ENCODE measurements at places on chromosomes 11 and 22.

- no peak for DNase-seq
Observed at GRCh38 chr11:28472904-28473303, 364.7 kb downstream of the METTL15 start.

DNA sequence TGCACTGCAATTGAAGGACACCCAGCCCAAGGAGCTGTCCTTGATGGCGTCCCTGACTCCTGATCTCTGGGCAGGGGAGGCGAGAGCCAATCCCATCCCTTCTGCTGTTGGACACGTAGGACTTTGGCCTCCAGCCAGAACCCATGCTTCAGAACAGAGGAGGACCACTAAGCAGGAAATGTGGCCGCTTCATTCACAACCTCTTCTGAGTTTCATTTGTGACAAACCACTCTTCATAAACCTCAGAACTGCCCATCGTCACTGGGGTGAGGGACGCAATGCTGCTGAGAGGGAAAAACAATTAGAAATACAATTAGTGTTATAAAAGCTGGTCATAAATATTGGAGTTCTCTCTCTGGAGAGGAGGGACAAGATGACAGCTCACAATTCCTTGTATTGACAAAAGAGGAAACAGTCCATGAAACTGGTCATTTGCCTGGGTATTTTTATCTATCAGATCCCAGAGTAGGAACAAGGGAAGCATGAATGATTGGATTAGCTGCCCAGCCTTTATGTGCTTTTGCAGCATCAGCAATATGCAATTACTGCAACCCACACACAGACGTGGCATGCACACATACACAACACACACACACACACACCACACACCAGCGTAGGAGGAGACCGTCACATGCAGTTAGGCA lies 216.5 kb upstream of the CADM1 start:
- DNase-seq = no peak

DNA sequence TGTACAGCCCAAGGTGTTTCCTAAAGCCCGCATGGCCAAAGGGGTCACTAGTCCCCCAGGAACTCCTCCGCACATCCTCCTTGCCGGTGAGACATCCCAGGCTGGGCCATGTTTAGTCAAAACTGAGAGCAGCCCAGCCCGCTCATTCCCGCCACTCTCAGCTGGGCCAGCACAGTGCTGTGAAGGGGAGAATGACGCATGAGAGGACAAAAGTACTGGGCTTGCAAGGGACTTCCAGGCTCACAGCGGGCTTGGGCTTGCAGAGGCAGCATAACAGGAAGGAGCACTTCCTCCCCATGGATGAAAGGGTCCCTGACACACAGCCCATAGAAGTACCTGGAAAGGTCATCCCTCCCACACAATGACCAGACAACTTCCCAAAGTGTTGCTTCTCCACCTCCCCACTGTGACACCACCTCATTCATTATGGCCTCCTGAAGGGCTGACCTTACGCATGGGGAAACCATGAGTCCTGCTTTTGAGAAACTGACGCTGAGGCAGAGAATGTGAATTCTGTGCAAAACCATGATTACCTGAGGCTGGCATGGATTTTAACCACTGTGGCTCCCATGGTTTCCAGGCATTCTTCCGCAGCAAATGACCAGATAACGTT lies 19.1 kb downstream of the ETS1 start:
- DNase-seq = no peak

DNA sequence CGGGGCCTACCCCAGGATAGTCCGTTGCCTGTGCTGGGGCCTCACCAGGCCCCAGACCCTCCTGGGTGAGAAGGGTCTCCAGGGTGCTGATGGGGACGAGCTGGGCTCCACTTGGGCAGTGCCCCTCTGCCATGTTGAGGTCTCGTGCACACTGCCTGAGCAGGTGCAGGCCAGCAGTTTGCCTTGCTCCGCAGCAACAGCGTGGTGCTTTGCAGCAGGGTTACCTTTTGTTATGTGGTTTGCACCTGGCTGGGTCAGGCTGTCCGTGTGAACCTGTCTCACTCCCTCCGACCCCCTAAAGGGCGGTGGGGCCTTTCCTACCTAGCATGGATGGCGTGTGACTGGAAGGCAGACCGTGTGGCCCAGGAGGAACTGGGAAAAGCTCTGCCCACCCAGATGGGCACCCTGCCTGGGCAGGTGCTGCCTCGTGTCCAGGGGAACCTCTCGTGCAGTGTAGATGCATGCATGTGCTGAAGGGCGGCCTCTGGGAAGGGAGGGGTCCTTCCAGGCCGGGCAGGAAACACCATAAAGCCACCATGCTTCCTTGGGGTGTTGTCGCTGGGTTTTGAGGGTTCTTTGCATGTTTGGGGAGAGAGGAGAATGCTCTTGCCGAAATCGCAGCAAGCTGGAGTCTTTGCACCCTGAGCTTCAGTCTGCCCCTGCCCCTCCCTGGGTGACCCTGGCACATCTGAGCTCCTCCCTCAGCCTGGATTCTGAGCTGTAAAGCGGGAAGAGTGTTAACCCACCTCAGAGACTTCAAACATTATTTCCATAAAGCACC lies 75.4 kb upstream of the PPARA start:
- DNase-seq = no peak

GRCh38 chr11:8937159-8937558 lies 4.4 kb upstream of the C11orf16 start:
- no peak for DNase-seq

DNA sequence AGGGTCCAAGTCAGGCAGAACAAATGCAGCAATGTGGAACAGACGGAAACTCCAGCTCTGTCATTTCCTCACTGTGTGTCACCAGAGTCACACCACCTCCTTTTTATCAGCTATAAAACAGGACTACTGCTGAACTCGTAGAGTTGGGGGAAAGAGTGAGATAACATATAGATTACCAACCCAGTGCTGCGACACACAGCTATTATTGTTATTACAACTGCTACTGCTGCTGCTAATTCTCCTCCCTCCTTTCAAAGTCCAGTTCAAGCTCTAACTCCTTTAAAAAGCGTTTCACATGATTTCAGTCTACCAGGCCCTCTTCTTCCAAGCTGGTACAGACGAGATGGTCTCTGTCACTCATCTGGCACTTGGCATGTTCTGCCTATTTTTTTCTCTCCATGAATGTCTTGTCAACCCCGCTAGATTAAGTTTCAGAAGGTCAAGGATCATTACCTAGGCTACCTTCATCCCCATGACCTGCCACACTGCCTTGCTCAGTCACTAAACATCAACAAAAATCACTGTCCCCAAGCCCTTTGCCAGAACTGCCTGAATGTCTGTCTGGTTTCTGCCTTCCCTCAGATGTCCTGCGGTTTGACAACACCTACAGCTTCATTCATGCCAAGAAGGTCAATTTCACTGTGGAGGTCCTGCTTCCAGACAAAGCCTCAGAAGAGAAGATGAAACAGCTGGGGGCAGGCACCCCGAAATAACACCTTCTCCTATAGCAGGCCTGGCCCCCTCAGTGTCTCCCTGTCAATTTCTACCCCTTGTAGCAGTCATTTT lies 3.7 kb upstream of the MTFP1 start:
- no peak for DNase-seq

DNA sequence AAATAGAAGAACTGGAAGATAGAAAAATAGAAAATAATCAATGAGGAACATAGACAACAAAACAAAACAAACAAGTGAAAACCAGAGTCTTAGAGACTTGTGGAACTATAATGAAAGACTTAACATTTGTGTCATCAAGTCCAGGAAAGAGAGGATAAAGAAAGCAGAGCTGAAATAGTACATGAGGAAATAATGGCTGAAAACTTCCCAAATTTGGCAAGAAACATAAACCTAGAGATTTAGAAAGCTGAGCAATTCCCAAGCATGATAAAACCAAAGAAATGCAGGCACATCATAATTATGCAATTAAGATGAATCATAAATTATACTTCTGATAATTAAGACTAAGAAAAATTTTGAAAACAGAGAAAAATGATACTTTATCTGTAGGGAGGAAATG lies 614.5 kb downstream of the ETS1 start:
- no peak for DNase-seq

DNA sequence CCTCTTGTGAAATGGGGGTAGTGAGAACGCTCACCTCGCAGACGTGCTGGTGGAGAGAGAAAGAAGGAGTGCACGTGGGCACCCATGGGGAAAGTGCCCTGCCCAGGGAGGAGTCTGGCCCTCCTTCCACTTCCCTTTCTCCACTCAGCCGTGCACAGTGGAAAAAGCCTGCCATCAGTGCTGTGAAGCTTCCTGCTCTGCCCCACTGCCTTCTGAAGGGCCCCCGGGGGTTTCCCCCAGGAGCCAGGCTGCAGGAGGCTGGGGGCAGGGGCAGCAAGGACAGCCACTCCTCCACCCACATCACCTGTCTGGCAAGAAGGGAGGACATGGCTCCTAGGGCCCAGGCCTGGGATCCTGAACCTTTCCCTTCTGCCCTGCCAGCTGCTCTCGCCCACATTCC lies 7.6 kb downstream of the TP53I11 start:
- DNase-seq = no peak

GRCh38 chr11:1221848-1222311 lies 986 bp upstream of the MUC5B start:
- no peak for DNase-seq

GRCh38 chr11:120682866-120683265 lies 171.3 kb downstream of the GRIK4 start:
- DNase-seq = no peak

DNA sequence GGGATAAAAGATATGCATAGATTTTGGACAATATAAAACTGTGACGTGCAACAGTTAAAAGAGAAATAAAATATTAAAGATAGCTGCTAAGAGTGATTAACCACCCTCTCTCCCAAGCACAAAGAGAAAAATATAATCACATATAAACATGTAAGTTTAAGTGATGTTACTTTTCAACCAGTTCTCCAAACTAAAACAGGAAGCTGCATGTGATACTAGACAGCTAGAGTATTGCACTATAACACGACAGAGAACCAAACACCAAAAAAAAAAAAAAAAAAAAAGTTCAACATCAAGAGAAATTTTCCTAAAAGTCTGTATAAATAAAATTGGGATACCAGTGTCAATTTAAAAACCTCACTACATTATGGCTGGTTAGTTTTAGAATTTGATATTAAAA lies 79.1 kb downstream of the PICALM start:
- no peak for DNase-seq

GRCh38 chr11:130522284-130522961 lies 74.0 kb downstream of the ADAMTS15 start:
- DNase-seq = peak; percentile 18

DNA sequence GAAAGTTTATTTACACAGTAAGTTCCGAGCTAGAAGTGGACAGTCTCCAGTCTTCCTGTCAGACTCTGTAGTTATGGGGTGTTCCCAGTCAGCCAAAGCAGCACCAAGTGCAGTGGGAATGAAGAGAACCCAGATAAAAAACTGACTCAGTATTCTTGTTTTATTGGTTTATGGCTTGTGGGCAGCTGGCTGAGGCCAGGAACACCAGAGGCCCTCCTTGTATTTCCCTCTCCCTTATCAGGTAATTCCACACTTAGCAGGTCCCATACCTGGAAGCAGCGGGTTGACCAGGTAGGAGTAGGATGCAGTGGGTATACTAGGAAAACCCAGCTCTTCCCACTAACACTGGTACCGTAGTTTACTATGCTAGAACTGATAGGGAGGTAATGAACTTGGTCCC lies 3.5 kb upstream of the BACE1-AS start:
- no peak for DNase-seq
